ENCODE measurements at places on chromosomes 7 and 10.

GRCh38 chr10:2392145-2392812 lies 655.0 kb upstream of the ADARB2 start:
- DNase-seq: no peak

DNA sequence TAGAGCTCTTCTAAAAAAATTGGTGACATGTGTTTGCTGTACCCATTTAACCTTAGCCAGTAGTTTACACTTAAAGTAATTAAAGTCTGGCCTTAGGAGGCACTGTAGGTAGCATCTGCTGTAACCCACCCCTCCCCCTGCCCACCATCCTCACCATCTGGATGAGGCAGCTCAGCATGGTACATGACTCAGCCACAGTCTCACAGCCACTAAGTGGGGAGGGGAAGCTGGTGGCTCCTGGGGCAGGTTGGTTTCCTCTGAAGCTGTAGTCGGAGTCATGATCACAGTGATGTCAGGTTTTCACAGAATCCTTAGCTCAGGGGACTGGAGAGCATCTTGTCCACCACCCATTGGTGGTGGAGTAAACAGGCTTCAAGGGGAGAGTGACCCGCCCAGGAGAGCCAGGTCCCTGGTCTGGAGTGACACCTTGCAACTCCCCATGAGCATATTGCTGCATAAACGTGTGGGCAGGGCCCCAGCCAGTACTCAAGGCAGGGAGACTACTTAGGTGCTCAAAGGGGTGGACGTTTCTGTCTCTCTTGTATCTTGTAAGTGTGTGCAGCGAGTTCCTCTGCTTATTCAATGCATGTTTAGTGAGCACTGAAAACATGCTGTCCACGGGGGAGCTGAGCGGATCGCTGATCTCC lies 125.9 kb downstream of the GRK5 start:
- no peak for DNase-seq

- DNase-seq: no peak
Observed at GRCh38 chr10:49109669-49110340, 5.5 kb downstream of the VSTM4 start.

DNA sequence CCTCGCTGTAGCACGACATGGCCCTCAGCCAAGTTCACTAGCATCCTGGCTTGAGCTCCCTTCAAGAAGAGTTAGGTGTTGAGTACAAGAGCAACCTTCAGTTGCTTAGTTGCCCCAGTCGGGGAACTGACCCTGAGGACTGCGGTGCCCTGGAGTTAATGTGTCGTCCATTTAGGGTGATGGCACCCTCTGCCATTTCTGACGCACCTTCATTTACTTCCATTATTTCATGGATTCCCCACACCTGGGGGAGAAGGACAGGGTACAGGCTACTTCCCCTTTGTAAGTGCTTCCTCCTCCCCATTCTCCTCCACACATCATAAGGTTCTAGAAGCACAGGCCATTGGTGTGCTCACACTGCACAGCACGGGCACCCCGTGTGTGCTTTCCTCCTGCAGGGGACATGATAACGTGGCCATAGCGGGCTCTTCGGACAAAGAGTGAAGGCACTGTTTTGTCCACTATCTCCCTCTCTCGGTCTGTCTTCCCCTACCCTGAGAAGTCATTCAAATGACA lies 1.8 kb downstream of the ALOX5 start:
- DNase-seq: peak; percentile 76

DNA sequence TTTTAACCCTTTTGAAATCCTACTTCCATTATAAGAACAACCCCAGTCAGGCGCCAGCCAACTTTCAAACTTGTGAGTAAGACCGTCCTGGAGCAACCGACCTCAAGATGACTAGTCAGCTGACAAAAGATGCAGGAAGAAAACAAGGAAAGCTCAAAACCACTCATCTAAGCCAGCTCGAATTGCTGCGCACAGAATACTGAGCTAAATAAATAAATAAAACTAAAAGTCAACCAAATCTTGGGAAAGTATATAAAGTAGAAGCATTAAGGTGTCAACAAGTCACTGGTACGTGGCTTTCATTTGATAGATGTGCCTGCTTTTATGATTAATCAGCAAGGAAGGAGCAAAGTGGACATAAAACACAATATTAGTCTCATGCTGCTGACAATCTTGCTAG lies 1269.8 kb downstream of the XPNPEP1 start:
- no peak for DNase-seq

DNA sequence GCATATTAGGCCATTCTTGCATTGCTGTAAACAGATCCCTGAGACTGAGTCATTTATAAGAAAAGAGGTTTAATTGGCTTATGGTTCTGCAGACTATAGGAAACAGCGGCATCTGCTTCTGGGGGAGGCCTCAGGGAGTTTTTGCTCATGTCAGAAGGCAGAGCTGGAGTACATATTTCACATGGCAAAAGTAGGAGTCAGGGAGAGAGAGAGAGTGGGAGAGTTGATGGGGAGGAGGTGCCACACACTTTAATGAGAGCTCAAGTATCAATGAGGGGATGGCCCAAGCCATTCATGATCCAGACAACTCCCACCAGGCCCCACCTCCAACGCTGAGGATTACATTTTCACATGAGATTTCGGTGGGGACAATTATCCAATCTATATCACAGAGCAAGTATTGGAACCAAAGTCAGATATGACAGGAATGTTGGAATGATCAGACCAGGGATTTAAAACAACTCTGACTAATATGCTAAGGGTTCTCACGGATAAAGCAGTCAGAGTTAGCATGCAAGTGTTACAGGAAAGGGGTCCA lies 795.3 kb upstream of the CELF2 start:
- no peak for DNase-seq

DNA sequence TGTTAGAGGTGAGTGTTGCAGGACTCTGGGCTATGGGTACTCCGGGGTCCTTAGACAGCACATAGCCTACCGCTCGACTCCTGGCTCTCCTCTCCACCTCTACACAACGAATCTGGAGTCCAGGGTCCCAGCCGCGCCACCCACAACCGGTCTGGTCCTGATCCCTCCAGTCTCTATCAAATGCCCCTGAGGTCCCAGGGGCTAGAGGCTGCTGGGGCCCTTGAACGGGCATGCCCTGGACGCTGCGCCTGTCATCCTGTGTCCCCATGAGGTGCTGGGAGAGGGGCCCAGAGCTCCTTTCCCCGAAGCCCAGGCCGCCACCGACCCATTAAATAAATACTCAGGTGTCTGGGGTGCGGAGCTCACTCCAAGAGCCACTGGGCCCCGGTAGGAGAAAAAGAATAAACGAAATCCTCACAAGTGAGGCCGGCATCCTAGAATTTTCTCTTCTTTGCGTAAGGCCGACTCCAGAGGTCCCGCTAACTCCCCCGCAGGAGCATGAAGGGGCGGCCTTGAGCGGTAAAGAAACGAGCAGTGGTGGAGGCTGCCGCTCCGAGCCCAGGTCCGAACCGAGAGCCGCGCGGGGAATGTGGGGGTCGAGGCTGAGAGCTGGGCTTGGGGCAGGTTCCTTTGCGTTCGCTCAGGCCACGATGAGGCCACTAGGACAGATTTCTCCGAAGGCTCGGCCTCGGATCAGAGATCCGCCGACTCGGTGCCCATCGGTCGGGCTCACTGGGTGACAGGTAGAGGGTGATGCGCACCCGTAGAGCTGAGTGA lies 166.7 kb downstream of the NRF1 start:
- DNase-seq: no peak

GRCh38 chr7:18295781-18296423 lies 199.6 kb upstream of the HDAC9 start:
- DNase-seq: no peak

DNA sequence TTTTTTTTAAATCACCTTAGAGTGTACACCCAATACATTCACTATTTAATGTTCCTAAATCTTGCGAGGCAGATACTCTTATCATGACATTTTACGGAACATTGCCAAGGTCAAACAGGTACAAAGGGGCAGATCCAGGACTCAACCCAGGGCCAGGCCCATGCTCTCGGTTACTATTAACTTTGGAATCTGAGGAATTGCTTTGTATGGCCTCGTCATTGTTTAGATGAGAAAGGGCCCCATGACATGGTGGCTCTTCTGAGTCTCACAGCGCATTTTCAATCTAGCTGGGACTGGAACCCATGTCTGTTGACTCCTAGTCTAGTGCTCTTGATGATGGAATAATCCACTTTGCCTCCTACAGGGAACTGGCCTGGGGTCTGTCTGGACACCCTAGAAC lies 59.1 kb downstream of the GATA3 start:
- DNase-seq: no peak

DNA sequence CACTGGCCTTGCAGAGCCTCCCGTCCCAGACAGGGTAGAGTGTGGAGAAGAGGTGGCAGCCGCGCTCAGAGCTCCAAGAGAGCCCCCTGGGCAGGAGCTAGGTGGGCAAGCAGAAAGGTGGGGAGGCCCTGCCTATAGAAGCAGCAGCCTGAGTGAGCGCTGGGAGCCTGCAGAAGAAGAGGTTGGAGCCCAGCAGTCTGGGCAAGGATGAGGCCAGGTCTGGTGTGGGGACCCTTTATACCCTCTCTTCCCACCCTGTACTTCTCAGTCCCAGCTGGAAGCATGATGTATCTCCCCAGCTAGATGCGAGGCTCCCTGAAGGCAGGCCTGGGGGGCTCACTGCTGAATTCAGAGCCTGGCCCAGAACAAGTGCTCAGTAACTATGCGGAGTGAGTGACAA lies 44.5 kb upstream of the ZMIZ1 start:
- DNase-seq: no peak

GRCh38 chr10:63539377-63539776 lies 18.2 kb downstream of the REEP3 start:
- no peak for DNase-seq

GRCh38 chr7:95596198-95597063 lies at the start of gene PDK4:
Gene PDK4 (minus strand): TSS chr7:95596516. CDS start chr7:95596293, 223 bp downstream.
- DNase-seq: no peak

- DNase-seq: peak; percentile 27
Observed at GRCh38 chr7:19982841-19983835, 209.7 kb upstream of the TMEM196 start.

DNA sequence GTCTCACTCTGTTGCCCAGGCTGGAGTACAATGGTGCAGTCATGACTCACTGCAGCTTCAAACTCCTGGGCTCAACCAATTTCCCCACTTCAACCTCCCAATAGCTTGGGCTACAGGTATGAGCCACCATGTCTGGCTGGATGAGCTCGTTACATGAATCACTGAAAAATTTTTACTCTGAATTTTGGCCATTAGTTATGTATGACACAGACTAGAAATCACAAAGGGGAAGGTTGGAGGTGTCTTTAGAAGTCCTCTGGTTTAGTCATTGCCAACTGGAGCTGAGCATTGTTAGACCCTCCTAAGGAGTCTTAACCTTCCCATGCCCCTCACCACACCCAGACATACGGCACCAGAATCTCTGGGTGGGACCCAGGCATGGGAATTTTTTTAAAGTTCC lies 34.7 kb downstream of the SVIL start:
- DNase-seq: no peak

All from NCI-H526 treated with DMSO at 0.1 percent for 48 hours (cell line).